ENCODE measurements at places on chromosomes 11 and 22.

- no peak for DNase-seq
Observed at GRCh38 chr22:38891256-38891655, 19.2 kb upstream of the CBX6 start.

DNA sequence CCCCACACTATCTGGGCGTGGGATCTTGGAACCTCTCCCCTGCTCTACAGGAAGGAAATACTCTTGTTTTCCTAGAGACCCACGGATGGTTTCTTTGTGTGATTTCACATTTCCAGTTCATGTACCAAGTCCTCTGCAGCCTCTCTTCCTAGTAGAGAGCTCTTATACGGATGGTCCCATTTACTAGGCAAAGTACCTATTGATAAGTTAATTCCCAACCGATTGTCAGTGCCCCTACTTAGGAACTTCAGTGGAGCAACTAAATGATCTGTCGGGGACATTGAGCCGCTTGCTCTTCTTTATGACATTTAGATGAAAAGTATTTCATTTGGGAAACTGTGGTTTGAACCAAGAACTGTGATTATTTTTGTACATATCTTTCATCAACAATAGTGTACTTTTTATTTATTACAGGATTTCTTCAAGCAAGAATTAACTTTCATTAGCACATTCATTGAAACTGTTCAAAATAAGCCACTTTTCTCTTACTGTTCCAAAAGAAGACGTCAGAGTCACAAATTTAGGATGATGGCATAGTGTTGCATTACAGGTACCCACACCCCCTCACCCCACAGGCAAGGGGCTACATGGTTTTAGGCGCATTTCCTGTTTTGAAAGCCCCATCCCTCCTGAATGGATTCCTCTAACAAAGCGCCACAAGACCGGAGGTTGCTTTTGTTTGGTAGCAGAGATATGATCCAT lies 34.2 kb downstream of the ELMOD1 start:
- DNase-seq: no peak

DNA sequence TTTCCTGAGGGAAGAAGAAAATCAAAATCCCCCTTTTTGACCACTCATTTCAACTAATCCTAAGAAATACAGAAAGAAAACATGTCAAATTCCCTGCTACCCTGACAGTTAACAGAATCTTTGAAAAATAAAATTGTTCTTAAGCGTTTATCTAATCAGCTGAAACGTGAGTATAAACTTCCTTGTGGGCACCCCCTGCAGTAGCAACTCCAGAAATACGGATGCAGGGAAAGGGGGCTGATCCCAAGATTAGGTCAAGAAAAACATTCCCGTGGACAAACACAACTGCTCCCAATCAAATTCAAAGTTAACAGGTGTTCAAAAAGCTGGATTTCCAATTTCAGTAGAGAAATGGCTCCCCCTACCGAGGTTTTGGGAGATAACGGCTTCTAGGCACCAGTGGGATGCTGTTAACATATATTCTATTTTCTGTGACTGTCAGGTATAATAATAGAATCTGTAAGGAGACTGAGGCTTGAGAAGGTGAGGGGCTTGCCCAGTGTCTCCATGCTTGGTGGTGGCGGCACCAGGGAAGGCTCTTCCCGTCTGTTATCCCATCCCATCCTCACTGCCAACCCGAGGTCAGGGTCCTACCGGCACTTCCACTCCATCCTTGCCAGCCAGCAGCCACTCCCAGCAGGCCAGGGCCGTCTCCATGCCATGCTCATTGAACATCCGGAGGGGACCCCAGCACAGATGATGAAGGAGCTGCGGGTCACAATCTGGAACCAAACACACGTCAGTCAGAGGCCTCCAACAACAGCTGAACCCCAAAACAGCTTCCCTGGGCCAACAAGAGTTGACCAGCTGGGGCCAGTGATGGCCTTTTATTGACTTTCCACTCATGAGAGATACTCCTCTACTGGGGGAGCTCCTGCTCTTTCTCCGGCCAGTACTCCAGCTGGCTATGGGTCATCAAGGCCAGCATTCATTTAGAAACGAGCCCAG lies 32.0 kb upstream of the SERPIND1 start:
- DNase-seq: no peak

DNA sequence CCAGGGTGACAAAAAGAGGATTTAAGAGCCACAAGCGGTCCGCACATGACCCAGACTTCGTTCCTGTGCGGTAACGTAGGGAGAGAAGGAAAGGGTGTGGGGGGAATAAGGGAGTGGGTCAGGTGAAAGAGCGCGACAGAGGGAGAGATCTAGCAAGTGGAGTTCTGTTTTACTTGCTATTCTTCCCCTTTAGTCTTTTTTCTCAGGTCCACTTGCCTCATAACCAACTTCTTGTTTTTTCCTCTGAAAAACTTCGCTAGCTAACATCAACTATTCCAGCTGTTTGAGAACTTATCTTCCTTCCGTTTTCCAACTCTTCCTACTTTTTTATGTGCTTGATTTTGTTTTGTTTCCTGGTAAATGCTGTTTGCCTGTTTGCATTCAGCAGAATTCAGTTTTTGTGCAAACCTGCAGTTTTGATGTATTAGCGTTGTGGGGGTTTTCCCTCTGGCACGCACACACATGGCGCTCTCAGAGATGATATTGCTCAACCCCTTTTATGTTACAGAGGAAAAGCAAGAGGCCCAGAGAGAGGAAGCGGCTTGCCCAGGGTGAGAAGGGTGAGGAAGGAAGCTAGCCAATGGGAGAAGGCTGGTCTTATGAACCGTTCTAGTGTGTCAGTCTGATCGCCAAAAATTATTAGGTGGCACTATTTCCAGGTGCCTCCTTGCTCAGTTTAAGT lies 592 bp upstream of the CTSC start:
- no peak for DNase-seq

DNA sequence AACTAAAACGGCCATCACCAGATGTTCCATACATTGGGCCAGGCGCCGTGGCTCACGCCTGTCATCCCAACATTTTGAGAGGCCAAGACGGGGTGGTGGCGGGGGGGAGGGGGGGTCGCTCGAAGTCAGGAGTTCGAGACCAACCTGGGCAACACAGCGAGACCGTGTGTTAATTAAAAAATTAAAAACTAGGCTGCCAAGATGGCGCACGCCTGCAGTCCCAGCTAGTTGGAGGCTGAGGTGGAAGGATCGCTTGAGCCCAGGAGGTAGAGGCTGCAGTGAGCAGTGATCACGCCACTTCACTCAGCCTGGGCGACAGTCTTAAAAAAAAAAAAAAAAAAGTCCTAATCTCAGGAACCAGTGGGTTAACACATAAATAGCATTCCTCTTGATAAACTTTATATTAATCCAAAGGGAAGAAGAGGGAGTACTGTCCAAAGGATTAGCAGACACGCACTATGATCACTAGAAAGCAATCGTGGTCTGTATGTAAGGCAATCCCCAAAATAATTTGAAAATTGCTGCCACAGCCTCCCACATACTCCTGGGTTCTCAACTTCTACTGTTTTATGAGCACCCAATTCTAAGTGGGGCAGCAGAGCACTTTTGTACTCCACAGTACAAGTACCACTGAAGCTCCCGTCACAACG lies 604 bp downstream of the PUS3 start:
- no peak for DNase-seq

DNA sequence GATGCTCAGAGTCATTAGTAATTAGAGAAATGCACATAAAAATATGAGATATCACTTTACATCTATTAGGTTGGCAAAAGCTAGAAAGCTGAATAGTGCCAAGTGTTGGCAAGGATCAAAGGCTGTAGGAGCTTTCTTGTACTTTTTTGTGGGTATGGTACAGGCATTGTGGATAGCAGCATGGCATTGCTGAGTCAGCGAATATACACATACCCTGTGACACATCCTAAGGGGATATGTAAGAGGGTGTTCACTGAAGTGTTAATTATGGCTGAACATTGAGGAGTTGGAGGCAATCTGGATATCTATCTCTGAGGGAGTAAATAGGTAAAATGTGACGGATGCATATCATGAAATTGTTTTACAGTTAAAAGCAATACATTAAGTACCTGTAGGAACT lies 27.0 kb upstream of the IL18BP start:
- DNase-seq: no peak

GRCh38 chr11:10673501-10674062 lies 20.0 kb downstream of the IRAG1 start:
- DNase-seq: no peak

- DNase-seq: no peak
Observed at GRCh38 chr11:33701302-33702230, 940 bp upstream of the C11orf91 start.

- DNase-seq: no peak
Observed at GRCh38 chr11:69640260-69640994, 529 bp upstream of the CCND1 start.

DNA sequence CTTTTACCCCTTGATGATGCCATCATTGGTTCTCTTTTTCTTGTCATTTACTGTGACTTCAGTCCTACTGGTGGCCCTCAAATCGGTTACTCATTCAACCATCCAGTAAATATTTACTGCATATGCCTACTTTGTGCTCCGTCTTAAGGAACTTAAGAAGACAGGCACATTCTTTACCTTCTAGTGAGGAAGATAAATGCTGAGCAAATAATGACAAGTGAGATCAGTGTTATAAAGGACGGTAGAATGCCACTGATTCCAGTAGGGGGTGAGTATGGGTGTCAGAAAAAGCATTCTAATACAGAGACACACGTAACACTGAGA lies 1.6 kb downstream of the ANKRD42 start:
- DNase-seq: no peak

GRCh38 chr11:102459393-102459792 lies 6.8 kb upstream of the TMEM123 start:
- DNase-seq: no peak
